NCI-H1417 treated with DMSO at 0.1 percent for 48 hours (cell line): ENCODE measurements at places on chromosomes 1 and 21.

GRCh38 chr1:197649188-197649587 lies 126.1 kb downstream of the DENND1B start:
- DNase-seq, result no peak

GRCh38 chr1:211068976-211069375 lies 65.0 kb downstream of the KCNH1 start:
- DNase-seq, result no peak

- DNase-seq, result no peak
Observed at GRCh38 chr1:42162181-42162580, 2.4 kb downstream of the GUCA2A start.

GRCh38 chr1:27789540-27790041 lies 16.6 kb downstream of the STX12 start:
- no peak for DNase-seq

- DNase-seq, result no peak
Observed at GRCh38 chr1:44318097-44319088, 36.7 kb downstream of the ERI3 start.

- DNase-seq, result no peak
Observed at GRCh38 chr1:65243491-65243890, 65.9 kb upstream of the DNAJC6 start.

DNA sequence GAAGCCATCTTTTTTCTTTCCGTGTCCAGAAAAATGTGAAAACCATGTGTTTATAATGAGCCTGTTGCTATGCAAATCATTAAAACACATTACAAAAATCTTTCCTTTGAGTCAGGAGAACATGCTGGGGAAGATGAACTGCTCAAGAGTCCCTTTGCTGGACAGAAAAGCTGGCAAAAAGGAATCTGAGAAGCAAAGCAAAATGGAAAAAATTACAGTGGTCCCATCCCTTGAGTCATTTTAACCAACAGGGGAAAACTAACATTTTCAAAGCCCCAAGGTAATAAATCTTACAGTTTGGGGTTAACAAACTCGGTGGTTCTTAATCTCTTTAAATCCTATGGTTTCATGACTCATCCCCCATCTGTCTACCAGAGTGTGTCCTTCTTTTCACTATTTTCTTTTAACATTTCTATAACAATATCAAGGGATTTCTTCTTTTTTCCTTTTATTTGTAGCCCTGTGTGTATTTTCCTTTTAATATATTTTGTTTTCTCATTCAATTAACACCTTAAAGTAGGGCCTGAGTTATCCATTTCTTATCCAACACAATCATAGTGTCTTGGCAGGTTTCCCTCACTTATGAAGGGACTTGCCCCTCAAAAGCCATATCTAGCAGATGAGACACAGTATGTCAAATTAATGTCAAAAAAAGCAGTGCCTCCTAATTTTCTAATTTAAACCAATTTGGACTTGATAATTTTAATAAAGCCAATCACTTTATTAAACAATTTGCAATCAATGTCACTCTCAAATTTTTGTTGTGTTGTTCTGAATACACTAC lies 105.4 kb downstream of the PTPN14 start:
- no peak for DNase-seq

DNA sequence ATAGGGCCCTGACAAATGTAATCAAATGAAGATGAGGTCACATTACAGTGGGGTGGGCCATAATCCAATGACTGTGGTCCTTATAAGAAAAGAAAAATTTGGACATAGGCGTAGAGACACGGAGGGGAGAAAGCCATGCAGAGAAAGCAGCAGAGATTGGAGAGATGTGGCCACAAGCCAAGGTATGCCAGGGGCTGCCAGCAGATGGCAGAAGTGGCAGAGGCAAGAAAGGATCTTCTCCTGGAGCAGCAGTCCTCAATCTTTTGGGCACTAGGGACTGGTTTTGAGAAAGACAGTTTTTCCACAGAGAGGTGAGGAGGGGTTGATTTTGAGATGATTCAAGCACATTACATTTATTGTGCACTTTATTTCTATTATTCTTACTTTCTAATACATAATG lies 355.1 kb downstream of the NPHP4 start:
- DNase-seq, result no peak

DNA sequence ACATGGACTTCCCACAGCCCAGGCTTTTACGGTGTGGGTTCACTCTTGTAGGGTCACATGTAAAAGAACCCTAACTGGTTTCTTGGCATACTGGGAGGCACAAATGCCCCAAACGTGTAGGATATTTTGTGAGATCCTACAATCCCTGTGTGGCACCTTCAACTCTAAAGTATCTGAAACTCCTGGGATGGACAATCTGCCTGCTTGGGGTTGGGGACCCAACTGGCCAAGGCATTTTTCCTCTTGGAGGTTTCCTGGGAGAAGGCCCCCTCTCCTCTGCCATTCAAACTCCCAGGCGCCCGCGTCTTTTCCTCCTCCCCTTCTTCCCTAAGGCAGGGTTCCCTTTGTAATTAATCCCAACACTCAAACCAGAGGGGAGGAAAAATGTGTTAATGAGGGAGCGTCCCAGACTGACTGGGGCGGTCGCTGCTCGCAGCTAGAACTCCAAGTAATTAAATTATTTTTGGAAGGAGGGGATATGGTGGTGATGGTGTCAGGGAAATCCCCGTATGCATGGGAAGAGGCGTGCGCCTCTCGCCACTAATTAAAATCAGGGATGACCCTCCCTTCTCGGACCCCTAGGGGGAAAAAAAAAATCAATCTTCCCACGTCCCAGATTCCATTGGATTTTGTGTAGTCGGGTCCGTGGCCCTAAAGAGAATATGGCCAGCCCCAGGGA lies 681 bp upstream of the VANGL2 start:
- DNase-seq, result no peak

- no peak for DNase-seq
Observed at GRCh38 chr1:85358702-85359438, 82.4 kb upstream of the BCL10 start.

DNA sequence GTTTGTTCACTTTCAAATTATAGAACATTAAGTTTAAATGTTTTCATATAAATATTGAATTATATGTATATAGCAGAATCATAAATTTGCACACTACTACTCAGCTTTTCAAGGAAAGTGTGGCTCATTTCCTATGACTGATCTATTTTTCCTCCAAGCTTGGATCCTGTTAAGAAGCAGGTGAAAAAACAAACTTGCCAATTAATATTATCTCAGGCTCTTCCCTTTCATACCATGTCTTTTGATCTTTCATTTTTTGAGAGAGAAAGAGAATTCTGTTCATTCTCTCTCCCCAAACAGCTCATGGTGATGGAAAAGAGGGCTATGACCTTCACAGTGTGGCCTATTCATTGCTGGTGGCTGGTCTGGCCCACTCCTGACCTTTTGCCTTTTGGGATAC lies 43.7 kb downstream of the SEC16B start:
- no peak for DNase-seq

GRCh38 chr21:38505654-38506523 lies 7.6 kb upstream of the ERG start:
- DNase-seq, result peak; percentile 49

DNA sequence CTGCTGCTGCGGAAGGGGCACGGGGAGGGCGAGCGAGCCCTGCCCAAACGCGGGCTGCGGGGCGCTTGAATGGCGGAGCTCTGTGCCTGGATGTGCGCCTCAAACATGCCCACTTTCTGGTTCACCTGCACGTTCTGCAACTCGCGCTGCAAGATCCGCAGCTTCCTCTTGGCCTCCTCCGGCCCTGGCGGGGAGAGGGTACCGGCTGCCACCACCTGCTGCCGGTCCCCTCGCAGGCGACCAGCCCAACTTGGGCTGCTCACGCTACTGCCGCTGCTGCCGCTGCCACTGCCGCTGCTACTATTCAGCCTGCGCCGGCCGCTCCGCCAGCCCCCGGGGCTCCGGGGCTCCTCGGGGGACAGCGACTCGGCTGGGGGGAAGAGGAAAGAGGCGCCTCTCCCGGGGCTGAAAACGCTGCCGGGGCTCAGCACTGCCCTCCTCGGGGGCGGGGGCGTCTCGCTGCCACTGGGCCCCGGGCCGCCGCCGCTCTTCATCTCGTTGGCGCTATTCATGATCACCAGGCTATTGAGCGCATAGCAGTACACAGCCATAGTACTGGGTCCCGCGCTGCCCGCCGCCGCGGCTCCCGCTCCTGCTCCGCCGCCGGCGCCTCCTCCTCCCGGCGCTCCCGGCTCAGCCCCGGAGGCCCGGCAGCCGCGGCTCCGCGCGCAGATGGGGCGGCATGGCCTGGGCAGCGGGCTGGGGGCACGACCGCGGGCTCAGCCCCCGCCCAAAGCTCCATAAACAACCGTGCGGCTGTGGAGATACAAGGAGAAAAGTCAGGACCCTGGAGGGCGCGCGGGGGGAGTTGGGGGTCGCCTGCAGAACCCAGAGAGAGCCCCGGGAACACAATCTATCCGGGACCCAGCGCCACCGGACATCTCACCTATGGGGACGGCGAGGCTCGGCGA lies 1.9 kb downstream of the ITPKB start:
- no peak for DNase-seq

- no peak for DNase-seq
Observed at GRCh38 chr21:37871121-37871862, 45.0 kb downstream of the KCNJ6 start.

- peak; percentile 44 for DNase-seq
Observed at GRCh38 chr1:168688644-168689326, 40.2 kb downstream of the DPT start.

DNA sequence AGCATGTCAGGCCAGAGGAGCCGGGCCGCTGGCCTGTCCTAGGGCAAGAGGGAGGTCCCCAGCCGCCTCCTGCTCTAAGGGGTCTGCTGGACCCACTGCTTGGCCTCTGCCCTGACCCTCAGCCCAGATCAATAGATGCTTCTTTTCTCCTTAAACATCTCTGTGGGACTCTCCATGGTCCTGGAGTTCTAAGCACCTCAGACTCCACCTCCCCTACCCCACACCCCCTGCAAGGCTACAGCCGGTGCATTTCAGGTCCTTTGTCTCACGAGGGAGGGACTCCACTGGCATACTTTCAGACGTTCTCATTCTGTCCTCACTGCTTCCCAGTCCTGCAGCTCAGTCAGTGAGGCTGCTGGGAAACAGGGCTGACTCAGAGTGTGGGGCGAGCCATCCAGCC lies 11.0 kb downstream of the CNTN2 start:
- no peak for DNase-seq

- no peak for DNase-seq
Observed at GRCh38 chr1:61853583-61853982, 111.3 kb downstream of the PATJ start.

- DNase-seq, result no peak
Observed at GRCh38 chr1:33301273-33301984, 19.5 kb downstream of the A3GALT2 start.
